Lung (tissue), 17 donors: ENCODE measurements at places on chromosomes 3 and 15. TPM values are rescaled to one million over a fixed set of nuclear protein-coding genes. Genes with fewer than 3 reads are reported as not detected.

Gene PLEKHO2
- 75.3 TPM for polyA plus RNA-seq

Gene MCF2L2
- 0.59 TPM for polyA plus RNA-seq

Gene ST3GAL6
- polyA plus RNA-seq, result 22.9 TPM

Gene TUSC7
- polyA plus RNA-seq, result not detected

Gene TAGLN3
- polyA plus RNA-seq, result 0.71 TPM

Gene GP5
- polyA plus RNA-seq, result 0.06 TPM
